Renal cortical epithelial cell (primary cell): ENCODE measurements at places on chromosomes 6 and 20. TPM values are rescaled to one million over a fixed set of nuclear protein-coding genes. Genes with fewer than 3 reads are reported as not detected.

DNA sequence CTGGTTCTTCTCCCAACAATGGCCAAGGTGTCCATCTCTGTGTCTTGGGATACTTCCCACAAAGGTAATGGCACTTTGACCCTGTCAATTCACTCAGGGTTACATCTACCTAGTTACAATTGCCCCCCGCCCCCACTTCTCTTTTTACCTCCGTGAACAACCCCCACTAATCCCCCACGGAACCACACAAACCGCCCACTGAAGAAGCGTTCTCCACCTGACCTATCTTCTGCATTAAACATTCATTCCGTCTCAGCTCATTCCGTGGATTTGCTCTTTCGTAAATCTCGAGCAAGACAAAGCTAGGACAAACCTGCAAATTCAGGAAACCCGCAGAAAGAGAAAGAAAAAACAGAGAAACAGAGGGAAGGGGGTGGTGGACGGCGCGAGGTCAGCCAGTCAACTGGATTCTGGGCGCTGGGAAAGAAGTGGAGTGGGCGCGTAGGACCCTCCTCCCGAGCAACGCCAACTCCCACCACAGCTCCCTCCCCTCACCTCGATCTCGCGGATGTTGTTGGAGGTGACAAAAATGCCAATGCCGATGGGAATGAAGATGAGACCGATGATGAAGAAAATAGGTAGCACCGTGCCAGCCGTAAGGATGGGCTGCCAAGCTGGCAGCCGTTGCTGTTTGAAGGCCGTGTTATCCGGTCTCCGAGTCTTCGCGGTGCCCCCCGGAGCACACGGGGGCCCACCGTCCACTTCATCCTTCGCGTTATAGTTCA, 523 bp downstream of the TMEM30A start:
- DNase-seq = no peak

GRCh38 chr20:41260734-41261220, 56.8 kb downstream of the ZHX3 start:
- DNase-seq = no peak

Gene CRYBG1
- 13.9 and 16.3 TPM in 2 replicates for total RNA-seq

- no peak for DNase-seq
These were observed 1.3 kb downstream of the RFPL4B start for GRCh38 chr6:112348334-112348874.

DNA sequence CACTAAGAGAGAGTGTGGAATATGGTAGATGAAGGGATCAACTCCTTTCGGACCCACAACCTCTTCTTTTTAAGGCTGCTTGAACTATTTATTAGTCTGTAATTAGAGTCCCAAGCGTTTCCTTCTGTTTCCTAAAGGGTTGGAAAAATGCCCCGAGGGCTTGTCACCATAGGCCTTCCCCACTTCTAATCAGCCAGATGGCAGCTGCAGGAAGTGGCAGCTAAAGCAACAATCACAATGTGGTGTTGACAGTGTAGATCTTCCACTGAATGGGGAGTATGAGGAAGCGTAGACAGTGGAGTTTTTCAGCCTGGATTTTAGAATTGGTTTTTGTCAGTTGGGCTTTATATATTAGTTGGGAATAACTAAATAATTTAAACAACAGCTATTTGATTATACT, 40.6 kb downstream of the SLC35D3 start:
- DNase-seq = no peak

GRCh38 chr6:5898102-5898501, 108.6 kb downstream of the NRN1 start:
- no peak for DNase-seq

Gene SLC17A4
- total RNA-seq = 4.8 TPM in 1 of 2 replicates, not detected in the other

DNA sequence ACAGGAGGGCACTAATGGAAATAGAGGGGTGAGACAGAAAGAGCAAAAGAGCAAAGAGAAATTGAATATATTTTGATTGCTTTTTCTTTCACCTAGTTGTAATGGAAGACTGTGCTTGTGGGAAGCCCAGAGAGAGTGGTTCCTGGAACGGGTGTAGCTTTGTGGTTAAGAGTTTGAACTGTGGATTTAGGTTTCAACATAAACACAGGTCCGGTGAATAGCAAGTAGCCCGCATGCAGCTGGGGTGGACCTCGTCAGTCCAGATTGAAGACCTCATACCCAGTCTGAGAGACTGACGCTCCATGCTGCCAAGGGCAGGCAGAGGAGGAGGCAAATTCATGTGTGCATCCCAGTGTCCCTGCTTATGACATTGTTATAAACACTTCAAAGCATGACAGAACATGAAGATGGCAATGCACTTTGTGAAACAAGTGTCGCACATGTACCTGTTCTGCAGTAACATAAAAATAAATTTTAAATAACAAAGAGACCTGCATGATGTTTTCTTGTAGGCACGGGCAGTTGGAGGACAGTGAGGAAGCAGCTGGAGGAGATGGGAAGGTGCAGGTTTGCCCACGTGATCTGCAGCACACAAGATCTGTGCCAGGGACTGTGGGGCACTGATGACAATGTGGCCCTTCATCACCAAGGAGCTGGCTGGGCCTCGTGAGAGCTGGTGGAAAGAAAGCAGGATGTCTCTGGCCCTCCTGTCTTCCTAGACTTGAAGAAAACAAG, 220.5 kb upstream of the SSTR4 start:
- no peak for DNase-seq

Gene ZNF334
- total RNA-seq = 1.7 and 8.1 TPM in 2 replicates

- DNase-seq = peak; percentile 94
These were observed 18.2 kb downstream of the PPARD start for GRCh38 chr6:35360349-35361138.

DNA sequence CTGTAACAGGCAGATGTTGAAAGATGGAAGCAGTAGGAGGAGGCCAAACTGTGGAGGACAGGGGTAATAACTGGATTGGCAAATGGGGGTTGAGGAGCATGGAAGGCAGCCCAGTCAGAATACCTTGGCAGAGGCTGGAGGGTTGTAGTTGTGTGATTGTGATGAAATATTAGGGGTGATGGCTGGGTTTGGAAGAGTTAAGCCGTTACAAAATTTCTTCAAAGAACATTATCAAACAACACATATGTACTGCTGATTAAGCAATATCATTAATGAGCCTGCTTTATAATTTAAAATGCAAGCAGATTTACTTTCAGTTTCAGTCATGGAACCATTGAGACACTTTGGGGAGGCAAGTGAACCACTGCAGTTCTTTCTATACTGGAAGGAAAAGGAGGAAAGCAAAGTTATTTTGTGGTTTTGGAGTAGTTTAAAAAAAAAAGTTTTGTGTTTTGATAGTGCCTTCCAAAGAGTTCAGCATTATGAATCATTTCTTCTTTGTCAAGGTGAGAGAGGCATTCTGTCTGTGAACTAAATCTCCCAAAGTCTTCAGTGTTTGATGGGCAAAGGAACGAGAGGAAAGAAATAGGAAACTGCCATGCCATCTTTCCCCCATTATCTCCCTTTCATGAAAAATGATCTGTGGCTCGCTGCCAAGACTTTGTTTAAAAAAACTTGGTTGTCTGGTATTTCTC, 20.7 kb downstream of the FOXO3 start:
- DNase-seq = peak; percentile 88

- no peak for DNase-seq
These were observed 34.8 kb downstream of the MYLIP start for GRCh38 chr6:16163535-16164300.

Gene MYLK2
- total RNA-seq = not detected in 2 replicates

GRCh38 chr6:117531809-117532725, 49.6 kb downstream of the DCBLD1 start:
- DNase-seq = no peak

DNA sequence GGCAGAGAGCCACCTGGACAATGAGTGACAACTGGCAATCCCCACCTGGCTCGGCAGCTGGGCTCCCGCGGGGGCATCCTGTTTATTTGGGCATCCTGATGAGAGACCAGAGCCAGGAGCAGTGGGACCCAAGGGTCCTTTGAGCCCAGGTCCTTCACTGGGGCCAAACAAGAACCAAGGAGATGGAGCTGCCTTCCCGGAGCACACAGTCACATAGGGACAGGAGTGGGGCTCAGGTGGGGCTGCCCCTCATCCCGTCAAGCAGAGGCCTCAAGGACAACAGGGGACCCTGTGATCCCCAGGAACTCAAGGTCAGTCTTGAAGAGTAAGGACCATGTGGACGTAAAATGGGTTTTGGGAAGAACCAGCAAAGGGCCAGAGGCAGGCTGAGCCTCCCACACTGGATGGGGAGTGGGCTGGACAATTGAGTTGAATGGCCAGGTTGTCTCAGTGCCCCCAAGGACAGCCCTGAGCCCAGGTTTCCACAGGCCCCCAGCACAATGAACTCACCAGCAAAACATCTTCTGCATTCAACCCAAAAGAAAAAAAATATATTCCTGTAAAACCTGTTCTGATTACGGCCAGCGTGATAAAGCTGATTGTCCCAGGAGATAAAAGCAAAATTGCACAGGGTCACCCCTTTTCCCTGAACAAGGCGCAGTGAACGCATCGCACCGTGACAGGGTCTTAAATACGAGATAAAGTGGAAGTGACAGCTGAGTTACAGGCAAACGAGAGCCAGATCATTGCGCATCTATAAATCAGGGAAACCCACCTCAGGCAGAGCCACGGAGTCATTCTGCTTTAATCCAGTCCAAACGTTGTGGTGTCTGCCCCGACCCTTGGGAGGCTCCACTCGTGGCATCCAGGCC, 86.2 kb downstream of the ANKRD60 start:
- DNase-seq = no peak

GRCh38 chr6:110266996-110267395, 86.8 kb downstream of the CDC40 start:
- DNase-seq = no peak

- no peak for DNase-seq
These were observed 65.7 kb downstream of the LRRC1 start for GRCh38 chr6:53860511-53860910.

Gene OTOR
- not detected in 2 replicates for total RNA-seq

DNA sequence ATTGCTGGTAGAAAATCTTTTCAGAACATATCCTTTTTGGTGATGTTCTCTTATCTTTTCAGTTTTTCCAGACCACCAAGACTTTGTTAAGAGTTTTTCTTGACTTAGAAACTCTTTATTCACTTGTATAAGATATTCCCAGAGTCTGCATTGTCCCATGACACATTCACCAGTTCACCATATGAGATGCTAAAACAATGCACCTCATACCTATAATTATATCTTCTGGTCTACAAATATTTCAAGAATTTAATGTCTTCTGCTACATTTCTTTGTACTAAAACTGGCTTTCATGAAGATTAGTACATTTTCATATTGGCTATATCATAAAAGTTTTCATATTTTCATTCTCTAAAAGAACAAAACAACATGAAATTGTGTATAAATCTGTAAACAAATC, 111.3 kb downstream of the ADGRG6 start:
- DNase-seq = peak; percentile 81

DNA sequence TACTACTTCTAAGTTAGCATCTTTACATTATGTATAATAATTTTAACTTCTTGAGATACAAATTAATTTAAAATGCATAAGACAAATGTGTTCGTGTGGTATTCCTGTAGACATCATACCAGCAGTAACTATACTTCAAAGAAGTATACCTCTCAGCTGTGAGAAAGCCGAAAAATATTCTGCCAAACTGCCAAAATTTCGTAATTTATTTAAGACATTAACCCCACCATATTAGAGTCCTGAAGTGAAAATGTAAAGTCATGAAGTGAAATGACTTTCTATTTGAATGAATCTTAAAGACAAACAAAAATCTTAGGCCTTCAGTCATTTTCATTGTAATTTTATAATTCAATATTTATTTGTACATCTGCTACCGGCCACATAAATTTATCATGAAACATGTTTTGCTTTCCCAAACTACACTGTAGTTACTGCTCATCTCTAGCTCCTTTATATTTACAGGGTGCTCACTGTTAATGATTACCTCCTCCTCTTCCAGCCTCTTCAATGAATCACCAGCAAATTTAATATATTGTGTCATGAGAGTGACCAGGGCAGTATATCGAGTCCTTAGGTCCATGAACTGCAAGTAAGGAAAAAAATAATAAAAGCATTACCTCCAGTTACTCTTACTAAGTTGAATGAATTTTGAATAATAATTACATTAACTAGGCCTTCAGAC, 18.5 kb downstream of the DST start:
- DNase-seq = peak; percentile 90

Gene TCF15
- total RNA-seq = not detected in 2 replicates

DNA sequence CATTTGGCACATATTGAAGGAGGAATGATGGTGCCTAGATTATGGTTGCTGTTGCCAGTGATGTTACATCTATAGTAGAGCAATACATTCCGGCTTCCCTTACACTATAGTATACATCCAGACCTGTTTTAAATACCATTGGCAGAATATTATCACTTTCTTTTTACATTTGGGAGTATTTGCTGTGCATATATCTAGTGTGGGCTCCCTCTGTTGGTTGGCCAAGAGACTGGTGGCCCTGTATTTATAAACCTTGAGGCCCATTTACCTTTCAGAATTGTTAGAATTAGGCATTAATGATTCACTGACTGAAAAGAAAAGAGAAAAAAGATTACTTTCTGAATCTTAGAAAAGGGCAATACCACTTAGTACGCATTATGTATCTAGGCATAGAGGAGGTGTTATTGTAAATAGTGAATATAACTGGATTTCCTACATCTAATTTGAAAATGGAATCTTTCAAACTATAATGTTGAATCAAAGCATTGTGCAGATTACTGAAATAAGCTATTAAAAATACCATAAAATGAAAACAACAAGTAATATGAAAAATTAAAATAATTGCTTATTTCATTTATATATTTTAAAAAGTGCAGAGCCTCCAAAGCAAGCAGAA, 628.8 kb upstream of the MAN1A1 start:
- peak; percentile 28 for DNase-seq

DNA sequence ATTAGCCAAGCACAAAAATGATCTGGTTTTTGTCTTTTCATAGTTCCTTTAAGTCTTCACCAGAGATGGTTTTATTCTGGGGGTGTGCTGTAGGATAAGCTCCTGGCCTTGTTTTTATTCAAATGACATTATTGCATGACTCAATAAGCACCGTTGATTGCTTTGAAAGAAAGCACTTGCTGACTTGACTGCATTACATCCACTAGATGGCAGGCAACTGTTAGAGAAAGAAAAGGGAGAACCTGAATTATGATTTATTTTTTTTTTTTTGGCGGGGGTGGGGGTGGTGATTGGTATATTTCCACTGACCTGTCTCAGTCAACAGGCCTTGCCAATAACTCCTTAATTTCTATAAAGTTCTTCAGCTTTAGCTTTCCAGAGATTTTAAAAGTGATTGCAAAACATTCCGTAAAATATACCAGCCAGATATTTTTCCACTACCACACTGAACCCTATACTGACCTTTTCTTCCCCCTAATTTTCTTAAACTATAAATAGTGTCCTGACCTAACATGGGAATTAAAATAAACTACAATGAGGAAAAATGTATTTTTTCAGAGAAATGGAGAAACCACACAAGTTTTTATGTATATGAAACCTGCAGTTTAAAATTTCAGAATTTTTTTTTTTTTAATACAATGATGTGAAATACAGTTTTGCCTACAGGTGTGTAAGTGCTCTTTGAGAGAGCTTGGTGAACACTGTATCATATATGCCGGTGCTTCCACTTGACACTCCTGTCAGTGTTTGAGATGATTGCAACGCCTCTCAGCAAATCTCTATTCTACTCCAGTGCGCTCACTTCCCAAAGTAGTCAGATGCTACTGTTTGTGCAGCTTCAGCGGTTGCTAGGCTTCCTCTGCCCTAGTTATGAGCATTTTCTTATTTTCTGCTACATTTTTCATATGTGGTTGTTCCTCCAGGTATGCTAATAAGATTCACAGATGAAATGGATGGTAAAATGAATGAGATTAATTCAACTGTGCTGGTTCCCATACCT, 274.3 kb downstream of the CD109 start:
- DNase-seq = peak; percentile 57

GRCh38 chr6:105320271-105320670, 82.6 kb downstream of the PREP start:
- DNase-seq = no peak

GRCh38 chr6:118382126-118382525, 166.0 kb upstream of the PLN start:
- DNase-seq = no peak
